ENCODE measurements at places on chromosomes 12 and 14.
A peak's percentile ranks its signal among the peaks of the same experiment; 100 is the strongest.

DNA sequence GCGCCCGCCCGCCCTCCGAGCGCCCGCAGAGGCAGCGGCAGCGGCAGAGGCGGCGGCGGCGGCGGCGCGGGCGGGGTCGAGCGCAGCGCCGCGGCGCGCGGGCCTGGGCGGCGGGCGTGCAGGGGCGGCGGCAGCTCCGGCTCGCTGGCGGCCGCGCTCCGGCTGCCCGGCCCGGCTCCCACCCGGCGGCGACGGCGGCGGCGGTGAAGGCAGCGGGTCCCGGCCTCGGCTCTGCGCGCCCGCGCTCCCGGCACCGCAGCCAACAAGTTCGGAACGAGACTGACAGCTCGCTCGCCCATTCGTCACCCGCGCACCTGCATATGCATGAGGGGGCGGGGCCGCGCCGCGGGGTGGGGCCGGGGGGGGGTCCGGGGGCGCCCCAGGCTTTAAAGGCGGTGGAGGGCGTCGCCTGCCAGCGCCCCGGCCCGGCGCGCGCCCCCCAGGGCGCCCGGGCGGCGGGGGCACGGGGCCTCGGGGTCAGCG, at the start of gene JAG2:
Gene JAG2 (minus strand): TSS at position 281 of the 483 bp plus-strand sequence. CDS start 356 bp downstream, outside the sequence.
- peak; percentile 47 for DNase-seq

GRCh38 chr12:62670986-62671720, 204.5 kb downstream of the MON2 start:
- DNase-seq: no peak

- peak; percentile 82 for DNase-seq
Observed at GRCh38 chr14:21498540-21499526, 12.3 kb downstream of the METTL3 start.

DNA sequence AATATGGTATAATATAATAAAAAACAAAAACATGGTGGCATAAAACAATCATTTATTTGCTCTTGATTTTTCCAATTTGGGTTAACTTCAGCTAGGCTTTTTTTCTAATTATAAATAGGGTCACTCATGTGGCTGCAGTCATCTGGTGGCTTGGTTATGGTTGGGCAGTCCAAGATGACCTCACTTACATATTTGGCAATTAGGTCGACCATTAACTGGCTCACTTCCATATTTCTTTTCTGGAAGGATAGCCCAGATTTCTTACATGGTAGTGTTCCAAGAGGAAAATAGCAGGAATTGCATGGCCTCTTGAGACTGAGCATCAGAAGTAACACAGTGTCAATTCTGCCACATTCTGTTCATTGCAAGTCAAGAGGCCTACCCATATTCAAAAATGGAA, 153.4 kb downstream of the FUT8 start:
- DNase-seq: no peak

- peak; percentile 59 for DNase-seq
Observed at GRCh38 chr12:106918746-106919145, 37.0 kb upstream of the TMEM263 start.

DNA sequence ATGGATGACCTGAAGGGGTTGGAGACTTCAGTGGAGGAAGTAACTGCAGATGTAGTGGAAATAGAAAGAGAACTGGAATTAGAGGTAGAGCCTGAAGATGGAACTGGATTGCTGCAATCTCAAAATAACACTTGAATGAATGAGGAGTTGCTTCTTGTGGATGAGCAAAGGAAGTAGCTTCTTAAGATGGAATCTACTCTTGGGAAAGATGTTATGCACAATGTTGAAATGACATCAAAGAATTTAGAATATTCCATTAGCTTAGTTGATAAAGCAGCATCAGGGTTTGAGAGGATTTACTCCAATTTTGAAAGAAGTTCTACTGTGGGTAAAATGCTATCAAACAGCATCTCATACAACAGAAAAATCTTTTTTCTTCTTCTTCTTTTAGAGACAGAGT, 186.4 kb upstream of the PRKD1 start:
- peak; percentile 34 for DNase-seq

DNA sequence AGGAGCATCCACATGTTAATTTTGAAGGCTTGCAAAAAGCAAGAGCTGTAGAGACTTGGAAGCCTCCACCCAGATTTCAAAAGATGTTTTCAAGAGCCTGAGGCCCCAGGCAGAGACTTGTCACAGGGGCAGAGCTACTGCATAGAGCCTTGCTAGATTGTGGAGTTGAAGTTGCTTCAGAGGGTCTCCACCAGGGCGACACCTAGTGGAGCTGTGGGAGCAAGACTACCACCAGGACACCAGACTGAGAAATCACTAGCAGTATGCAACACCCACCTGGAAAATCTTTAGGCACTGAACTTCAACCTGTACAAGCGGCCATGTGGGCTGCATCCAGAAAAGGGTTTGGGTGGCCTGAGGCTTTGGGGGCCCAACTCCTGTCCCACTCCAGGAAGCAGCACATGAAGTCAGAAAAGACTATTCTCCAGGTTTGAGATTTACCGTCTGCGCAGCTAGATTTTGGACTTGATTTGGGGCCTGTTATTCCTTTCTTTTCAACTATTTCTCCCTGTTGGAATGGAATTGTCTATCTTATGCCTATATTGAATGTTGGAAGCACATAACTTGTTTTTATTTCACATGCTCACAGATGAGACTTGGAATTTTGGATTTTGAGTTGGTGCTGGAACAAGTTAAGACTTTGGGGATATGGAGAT, 508.6 kb downstream of the FLRT2 start:
- peak; percentile 88 for DNase-seq

- peak; percentile 29 for DNase-seq
Observed at GRCh38 chr12:87383680-87384079, 645.5 kb downstream of the C12orf50 start.

GRCh38 chr12:117234441-117234840, 44.2 kb upstream of the FBXO21 start:
- DNase-seq: no peak

DNA sequence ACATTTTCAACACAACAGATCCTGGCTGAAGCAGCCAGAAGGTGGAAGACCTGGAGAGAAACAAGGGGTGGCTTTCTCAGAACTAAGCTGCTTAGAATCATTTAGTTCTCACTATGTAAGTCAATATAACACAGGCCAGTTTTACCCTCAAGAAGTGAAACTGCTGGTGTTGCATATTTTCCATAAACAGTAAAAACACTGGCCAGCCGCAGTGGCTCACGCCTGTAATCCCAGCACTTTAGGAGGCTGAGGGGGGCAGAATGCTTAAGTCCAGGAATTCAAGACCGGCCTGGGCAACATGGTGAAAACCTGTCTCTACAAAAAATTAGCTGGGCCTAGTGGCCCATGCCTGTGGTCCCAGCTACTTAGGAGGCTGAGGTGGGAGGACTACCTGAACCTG, 11.6 kb downstream of the STX2 start:
- DNase-seq: peak; percentile 33

DNA sequence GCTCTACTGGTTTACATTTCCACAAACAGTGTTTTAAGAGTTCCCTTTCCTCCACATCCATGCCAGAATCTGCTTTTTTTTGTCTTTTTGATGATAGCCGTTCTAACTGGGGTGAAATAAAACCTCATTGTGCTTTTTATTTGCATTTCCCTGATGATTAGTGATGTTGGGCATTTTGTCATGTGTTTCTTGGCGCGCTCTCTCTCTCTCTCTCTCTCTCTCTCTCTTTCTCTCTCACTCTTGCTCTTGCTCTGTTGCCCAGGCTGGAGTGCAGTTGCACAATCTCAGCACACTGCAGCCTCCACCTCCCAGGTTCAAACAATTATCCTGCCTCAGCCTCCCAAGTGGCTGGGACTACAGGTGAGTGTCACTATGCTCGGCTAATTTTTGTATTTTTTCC, 9.6 kb upstream of the MIS18BP1 start:
- DNase-seq: no peak

- DNase-seq: no peak
Observed at GRCh38 chr12:102390068-102390467, 90.3 kb downstream of the IGF1 start.

DNA sequence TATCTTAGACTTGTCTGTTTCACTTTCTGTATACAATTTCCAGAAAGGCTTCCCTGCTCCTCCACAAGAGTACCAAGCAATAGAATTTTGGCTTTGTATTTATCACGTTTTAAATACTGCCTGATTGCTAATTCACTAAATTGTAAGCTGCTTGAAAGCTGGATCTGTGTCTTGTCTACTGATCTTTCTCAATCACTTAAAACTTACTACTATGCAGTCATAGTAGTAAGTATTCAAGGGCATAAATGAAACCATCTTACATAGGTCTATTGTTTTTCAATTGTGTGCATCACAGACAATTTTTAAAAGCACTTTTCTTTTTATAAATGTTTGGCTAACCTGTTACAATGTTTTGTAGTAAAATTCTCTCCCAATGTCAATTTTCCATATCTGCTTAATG, 1.2 kb upstream of the GLIPR1L2 start:
- no peak for DNase-seq

- DNase-seq: no peak
Observed at GRCh38 chr14:48723841-48724495, 862.2 kb downstream of the RPS29 start.

DNA sequence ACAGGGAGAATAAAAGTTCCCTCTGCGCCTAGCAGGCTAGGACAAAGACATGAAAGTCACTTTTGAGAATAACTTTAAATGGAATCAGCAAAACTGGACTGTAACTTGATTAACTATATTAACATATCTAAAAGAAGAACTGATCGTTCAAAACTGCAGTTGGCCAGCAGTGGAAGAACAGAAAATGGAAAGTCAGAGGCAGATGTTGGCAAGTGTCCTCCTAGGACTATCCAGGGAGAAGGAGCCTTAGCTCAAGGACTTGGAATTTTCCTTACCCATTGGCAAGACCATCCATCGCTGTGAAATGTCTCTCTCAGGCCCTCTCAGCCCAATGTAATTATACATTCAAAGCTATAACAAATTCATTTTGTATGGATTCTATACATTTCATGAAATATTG, 419.7 kb downstream of the ATP23 start:
- no peak for DNase-seq

GRCh38 chr14:87060405-87060804, 932.6 kb downstream of the GALC start:
- DNase-seq: no peak

GRCh38 chr12:100539202-100539601, 34.3 kb upstream of the GAS2L3 start:
- DNase-seq: peak; percentile 66

GRCh38 chr12:64678835-64679234, 68.5 kb downstream of the RASSF3 start:
- no peak for DNase-seq

- DNase-seq: peak; percentile 2
Observed at GRCh38 chr14:35949920-35950513, 123.9 kb downstream of the BRMS1L start.

DNA sequence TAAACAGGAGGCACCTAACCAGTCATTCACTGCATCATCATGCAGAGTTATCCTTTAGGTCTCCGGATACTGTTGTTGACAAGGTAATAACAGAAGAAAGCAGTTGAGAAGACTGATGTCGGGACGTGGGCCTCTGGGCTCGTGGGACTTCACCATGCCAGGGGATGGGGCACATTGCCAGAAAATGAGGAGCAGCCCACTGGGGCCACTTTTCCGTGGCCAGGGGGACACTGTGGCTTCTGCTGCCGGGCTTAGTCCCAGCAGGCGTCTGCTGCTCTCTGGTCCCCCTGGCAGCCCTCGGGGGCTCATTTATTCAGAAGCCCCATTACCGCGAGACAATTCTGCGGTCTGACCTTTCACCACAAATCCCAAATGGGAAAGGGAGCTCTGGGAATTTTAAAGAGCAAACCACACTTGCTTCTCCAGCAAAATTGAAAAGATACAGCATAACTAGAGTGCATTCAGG, 201.2 kb downstream of the DAD1 start:
- DNase-seq: no peak

DNA sequence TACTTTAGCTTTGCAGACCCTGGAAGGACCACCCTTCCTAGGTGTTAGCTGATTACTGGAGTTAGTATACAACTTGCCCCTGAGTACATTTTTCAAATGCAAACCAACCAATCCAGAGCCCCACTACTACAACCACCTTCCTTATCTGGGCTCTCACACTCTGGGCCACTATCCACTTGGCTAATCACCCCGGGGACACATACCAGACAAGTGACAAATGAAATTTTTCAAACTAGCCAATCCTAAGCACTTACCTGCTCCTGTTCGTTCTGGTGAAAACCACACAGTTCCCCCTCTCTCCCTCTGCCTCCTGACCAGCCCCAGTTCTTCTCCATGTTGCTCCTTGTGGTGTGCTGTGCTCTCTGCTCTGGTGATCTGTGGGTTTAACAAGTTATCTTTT, 140.4 kb downstream of the CNTN1 start:
- no peak for DNase-seq

DNA sequence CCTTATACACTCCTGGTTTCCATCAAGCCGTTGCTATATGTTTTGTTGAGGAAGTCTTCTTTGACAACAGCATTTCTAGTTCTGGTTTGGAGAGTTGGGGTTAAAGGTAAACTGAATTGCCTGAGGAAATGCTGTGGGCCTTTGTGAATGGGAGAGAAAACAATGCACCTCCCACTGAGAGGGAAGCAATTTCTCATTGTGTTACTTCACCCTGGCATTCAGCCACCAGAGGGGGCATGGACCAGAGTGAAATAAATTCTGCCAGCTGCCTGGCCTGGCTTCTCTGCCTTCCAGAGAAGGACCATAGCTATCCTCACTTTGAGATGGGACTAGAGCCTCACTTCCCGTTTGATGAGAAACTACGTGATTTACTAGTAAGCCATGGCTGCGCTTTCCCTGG, 475.3 kb downstream of the EGLN3 start:
- DNase-seq: peak; percentile 57

- DNase-seq: peak; percentile 11
Observed at GRCh38 chr14:103973354-103973753, 31.0 kb upstream of the RD3L start.
